ENCODE measurements at places on chromosomes 11 and 22.
A peak's percentile ranks its signal among the peaks of the same experiment; 100 is the strongest.

DNA sequence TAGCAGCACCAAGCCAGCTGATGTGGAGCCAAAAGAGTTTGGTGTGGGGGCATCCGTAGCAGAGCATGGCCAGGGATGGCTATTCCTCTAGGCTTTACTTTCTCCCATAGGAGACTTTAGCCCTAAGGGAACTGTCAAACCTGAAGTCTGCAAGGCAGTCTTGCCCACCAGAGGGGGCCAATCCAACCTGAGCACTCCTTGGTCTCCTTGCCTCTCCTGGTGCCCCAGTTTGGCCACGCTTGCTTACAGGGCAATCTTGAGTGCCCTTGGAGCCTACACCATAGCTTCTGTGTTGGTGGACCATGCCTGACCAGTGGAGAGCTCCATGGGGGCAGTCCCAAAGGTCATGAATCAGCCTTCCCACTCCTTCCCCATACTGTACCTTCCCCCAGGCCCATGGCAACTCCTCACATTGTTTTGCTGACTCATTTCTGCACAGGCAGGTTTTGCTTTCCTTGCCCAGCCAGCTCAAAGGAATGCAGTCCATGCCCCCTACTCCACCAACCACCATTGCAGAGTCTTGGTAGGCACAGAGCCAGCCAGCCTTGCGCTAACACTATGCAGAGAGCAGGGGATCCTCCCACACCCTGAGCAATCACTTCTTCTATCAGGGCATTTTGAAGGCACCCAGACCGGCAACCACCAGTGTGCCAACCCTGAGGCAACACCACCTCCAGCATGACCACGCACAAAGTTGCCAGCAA is 1421.2 kb upstream of the RAG2 start:
- no peak for DNase-seq

GRCh38 chr22:40444178-40444831 is 73.9 kb downstream of the SGSM3 start:
- DNase-seq: no peak

DNA sequence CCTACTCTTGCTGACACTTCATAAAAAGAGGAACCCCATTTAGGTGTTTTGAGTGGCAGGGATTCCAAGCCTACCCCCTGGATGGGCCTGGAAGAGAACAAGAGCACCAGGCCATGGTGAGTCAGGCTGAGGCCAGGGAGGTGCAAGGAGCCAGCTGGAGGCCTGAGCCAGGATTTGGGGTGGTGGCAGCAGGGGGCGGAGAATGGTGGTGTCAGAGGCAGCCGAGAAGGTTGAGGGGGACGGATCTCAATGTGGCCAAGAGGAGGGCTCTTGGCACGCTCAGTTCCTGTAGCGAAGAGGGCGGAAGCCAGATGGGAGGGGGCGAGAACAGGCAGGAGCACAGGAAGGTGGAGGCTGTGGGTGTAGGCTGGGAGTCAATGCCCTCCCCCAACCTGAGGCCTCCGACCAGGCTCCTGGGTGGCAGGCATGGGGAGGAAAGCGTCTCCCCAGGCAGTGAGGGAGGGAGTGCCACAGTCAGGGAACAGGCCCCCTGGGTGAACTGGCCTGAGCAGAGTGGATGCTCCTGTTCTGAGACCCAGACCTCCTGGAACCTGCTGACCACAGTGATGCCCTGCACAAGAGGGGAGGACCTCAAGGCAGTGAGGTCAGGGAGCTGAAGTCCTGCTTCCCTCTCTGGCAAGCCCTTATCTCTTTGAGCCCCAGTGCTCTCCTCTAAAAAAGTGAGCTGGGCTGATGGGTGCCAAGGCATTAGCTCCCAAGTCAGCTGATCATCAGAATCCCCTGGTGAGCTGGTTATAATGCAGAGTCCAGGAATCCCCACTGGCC is 13.9 kb downstream of the RTN4RL2 start:
- no peak for DNase-seq

DNA sequence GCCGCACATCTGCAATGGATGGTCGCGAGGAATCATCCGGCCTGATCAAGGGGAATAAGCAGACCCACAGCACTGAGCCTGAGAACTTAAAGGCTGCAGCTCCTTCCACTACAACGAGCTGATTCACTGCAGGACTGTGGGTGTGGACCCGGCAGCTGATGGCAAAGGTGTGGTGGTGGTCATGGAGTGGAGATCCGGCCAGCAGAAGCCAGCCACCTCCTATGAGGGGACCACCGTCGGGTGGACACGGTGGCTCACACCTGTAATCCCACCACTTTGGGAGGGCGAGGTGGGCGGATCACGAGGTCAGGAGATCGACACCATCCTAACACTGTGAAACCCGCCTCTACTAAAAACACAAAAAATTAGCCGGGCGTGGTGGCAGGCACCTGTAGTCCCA is 66.4 kb downstream of the DGCR2 start:
- DNase-seq: no peak

DNA sequence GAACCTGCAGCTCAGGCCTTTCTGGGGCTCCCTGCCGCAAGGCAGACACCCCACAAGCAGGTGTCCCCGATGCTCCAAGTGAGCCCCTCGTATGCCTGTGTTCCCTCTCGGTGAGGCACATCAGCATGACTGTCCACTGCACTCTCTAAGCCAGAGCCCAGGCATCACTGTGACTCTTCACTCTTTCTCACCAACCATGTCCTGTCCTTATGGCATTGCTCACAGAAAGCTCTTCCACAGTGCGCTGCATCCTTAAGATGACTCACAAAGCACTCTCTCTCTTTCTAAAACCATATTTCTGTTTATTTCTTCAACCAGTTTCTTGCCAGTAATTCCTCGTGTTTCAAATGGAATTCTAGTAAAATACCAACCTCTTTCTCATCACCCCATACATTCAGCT is 18.1 kb downstream of the GAB4 start:
- no peak for DNase-seq

- DNase-seq: no peak
Observed at GRCh38 chr11:22930816-22931594, 70.7 kb upstream of the CCDC179 start.

- DNase-seq: no peak
Observed at GRCh38 chr22:22818861-22819855, 68.5 kb upstream of the IGLL5 start.

DNA sequence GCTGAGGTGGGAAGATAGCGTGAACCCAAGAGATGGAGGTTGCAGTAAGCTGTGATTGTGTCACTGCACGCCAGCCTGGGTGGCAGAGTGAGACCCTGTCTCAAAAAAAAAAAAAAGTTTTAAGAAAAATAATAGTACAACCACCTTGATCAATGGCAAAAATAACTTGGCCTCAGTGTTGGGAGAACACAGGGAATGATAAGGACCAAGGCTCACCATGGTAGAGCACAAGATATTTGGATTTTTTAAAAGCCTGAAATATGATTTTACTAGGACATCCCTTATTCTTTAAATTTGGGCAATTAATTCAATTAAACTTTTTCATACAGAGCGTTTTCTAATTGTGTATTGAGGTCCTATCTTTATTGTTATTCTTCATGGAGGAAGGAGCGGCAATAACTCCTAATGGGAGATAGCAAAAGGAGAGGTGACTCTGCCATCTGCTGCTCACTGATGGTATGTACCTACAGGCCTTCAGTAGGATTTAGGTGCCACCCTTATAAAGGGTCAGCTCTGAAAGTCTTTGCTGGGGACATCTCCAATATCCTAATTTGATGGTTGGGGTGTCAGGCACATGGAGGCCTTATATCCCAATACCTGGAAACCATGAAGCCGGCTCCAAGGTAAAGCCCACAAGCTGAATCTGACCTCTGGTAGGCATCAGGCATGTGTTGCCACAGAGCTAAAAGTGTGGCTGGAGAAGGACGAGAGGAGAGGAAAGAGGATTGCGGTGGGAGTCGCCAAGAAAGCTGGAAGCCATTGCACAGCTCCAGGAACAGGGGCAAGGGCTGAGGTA is 21.9 kb upstream of the POLD3 start:
- peak; percentile 11 for DNase-seq

- no peak for DNase-seq
Observed at GRCh38 chr11:96259134-96259830, 83.7 kb downstream of the MAML2 start.

- no peak for DNase-seq
Observed at GRCh38 chr11:73374151-73374550, 2.0 kb upstream of the RELT start.

GRCh38 chr11:133106417-133106816 is 425.9 kb downstream of the OPCML start:
- no peak for DNase-seq
